ENCODE measurements at places on chromosomes 3 and 15.

- no peak for DNase-seq
Measured at GRCh38 chr15:79967298-79968182, 3.5 kb downstream of the BCL2A1 start.

DNA sequence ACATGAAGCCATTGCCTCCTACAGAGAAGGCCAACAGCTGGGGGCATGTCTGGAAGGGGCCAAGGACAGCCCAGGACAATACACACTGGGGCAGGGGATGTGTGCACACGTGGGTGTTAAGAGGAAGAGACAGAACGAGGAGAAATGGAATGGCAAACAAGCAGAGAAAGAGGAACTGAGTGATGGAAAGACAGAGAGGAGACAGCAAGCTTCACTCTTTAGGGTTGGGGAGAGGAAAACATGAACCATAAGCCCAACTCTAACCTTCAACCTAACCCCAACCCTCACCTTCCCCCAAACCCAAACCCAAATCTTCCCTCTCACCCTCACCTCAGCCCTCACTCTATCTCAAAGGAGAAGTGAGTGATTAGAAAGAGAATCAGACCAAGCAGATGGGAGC is 11.9 kb upstream of the PARL start:
- no peak for DNase-seq

- DNase-seq, result peak; percentile 58
Measured at GRCh38 chr3:52123106-52123725, 31.0 kb downstream of the POC1A start.

GRCh38 chr3:106611116-106611515 is 742.3 kb upstream of the CBLB start:
- DNase-seq, result no peak

DNA sequence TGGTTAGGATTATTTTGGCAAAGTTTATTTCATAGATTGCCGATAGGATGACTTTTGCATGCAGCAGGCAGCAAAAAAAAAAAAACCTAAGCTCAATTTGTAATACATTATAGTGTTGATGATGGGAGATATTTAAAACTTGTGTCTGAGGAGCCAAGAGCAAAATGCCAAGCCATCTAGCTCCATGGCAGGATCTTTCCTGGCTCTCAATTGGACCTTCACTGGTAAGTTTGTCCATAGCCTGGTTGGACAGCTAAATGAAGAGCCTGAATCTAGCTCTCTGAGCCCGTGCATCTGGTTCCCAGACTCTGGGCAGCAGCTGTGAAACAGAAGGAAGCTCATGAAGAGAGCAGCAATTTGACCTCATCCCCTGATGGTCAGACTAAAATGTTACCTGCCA is 17.5 kb downstream of the STAC start:
- DNase-seq, result no peak

- no peak for DNase-seq
Measured at GRCh38 chr15:100642213-100642949, 40.0 kb downstream of the ASB7 start.

- no peak for DNase-seq
Measured at GRCh38 chr3:32048487-32049182, 57.8 kb upstream of the GPD1L start.
